ENCODE measurements at places on chromosomes 12 and 14.

GRCh38 chr12:109656743-109657142 is 56.9 kb upstream of the FAM222A start:
- no peak for DNase-seq

DNA sequence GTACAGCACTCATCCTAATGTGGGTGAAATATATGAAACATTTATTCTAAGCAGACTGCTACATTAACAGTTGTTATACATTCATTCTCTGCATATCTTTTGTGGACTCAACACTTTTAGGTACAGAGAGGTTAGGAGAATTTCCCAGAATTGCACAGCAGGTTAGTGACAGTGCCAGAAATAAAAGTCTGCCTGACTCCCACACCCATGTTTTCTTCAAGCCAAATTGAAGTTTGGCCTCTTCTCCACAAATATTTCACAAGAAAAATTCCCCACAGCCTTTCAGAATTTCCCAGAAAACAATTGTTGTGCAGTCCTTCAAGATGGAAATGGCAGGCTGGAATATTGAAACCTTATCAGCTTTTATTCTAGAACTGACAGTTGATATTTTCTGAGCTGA is 464.8 kb downstream of the RAD51B start:
- DNase-seq = no peak

GRCh38 chr12:3293446-3294161 is 197.4 kb upstream of the PRMT8 start:
- no peak for DNase-seq

DNA sequence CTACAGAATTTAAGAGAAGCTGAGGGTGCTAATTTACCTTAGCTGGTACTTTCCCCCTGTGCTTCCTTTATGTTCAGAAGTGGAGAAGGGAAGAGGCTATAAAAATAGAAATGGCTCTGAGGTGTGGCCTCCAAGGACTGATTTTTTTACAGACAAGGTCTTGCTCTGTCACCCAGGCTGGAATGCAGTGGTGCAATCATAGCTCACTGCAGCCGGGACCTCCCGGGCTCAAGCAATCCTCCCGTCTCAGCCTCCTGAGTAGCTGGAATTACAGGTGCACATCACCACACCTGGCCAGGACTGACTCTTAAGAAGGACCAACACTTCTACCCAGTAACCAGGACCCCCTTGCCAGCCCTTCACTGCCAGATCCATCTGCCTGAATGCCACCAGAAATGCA is 23.9 kb upstream of the NAP1L1 start:
- no peak for DNase-seq

DNA sequence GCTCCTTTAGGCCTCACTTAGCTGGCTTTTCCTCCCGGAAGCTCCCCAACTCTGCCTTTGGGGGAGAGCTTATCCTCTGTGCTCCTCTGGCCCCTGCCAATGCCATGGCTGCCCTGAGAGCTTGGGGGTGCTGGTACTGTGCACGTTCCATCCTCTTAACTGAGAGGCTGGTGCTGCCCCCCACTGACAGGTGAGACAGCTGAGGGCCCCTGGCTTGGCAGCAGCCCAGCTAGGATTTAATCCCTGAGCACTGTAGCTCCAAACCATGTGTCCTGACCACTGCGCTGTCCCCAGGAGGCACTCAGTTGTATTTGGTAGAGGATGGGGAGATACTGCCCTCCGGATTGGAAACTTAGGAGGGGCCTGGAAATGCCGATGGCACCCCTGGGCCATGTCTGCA is 46.1 kb downstream of the UBE3B start:
- DNase-seq = no peak

GRCh38 chr14:104140213-104140462 is 1.8 kb downstream of the KIF26A start:
- no peak for DNase-seq

DNA sequence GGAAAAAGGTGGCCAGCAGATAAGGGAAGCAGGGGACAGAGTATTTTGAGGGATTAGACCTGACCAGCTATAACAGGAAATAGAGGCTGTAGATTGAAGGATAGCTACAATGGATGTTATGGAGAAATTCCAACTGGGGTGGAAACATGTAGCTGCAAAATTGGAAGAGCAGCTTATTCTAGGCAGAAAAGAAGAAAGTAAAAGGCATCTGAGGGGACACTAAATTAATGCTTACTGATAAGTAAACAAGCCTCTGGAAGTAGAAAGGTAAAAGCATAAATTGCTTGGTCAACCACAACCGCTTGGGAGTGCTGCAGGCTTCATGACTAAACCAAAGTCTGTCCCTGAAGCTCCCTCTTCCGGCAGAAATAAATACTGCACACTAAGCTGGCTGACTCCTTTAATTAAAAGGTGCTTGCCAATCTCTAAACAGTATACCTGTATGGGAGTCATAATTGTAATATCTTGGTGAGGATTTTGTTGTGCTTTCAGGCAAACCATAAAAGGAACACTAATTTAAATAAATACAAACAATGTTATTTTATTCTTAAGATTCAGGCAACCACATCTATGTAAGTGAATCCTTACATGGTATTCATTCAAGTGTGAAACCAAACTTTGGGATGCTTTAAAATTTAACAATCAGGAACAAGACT is 7.7 kb downstream of the UBC start:
- DNase-seq = no peak

DNA sequence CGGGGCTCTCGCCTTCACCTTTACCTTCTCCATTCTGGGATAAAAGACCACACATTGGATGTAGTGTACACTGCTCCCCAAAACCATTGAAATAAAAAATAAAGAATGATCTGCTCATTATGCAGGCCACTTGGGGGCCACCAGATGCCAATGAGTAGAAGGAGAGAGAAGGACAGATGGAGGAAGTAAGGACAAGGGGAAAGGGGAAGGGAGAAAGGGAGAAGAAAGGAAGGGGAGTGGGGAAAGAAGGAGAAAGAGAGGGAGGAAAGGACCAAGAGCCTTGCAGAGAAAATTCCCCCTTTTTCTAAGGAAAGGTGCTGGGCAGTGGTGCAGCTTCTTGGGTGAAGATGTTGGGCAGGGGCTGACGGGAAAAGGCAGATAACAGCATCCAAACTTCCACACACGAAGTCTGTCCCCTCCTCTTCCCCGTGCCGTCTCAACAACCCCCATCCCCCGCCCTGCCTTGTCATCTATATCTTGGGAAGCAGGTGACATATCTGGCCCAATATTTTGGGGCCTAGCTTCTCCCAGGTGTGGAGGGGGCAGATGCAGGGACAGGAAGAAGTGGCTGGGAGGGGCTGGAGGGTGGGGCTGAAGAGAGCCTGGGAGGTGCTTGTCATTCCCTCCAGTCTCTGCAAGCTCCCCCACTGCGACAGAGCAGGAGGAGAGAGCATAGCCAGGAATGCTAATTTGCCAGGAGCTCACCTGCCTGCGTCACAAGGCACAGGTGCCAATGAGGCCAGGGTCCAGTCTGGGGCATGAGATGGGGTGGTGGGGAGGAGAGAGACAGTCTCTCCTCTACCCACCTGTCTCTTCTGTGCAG is 107.5 kb downstream of the SINHCAF start:
- no peak for DNase-seq

DNA sequence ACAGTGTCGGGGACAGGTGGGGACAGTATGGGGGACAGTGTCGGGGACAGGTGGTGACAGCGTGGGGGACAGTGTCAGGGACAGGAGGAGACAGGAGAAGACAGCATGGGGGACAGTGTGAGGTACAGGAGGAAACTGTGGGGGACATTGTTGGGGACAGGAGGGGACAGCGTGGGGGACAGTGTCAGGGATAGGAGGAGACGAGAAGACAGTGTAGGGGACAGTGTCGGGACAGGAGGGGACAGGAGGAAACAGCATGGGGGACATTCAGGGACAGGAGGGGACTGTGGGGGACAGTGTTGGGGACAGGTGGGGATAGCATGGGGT is 139.5 kb downstream of the TMEM121 start:
- DNase-seq = no peak

DNA sequence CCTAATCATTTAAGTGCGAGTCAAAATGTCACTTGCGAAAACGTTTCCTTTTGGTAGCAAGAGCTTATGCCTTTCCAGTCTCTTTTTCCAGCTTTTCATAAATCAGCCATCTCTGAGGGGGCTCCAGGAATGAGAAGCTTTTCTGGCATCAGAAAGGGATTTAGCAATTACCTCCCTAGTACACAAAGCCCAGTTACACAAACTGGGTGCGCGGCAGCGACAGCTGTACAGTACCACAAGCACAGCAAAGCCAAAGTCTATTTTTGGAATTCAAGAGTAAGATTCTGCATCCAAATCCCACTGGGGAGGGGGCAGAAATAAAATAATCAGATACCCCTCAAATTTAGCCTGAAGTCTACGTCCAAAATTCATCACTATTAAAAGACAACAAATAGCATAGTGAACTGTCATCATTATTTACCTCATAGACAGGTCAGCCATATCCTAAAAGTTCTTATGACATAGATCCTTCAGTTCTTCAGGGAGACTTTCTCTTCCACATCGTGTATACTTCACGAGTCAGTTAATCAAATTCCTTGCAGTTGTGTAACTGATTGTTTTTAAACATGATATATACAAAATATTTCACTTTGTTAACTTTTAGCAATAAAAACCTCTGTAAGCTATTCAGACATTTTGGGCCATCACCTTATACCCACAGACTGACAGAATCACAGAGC is 150.8 kb downstream of the TTC7B start:
- DNase-seq = no peak

DNA sequence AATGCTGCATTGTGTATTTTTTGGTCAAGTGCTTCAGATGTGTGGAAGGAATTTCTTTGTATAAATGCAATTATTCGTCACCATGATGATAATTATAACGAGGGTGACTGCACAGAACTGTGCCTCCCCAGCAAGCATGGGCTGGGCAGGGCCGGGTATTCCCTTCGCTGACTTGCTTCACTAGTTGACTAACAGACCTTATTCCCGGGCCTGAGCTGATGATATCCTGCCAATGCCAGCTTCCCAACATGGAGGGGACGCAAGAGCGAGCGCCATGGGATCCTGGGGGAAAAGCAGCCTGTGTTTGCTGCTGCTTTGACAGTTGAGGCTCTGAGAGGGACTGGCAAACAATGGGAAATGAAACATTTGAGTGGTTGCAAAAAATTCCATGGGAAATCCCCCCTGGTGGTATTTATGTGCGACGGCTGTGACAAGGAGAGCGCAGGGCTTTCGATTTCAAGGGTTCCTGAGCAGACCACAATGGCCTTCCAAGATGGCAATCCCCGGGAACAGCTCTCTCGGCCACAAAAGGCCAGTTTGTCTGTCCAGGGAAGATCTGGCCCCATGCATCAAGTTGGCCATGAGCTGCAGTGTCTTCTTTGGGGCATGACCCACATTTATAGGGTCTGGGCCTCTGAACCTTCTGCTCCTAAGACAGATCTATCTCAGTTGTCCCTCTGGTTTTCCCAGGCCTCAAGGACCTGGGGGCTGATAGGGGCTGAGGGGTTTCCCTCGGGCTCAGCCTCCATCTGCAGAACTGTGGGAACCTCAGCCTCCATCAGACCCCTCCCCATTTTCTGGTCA is 21.9 kb upstream of the MAP1LC3B2 start:
- DNase-seq = no peak

GRCh38 chr12:56877195-56878009 is 56.8 kb downstream of the SDR9C7 start:
- no peak for DNase-seq

GRCh38 chr12:65754744-65755595 is 69.3 kb upstream of the HMGA2 start:
- DNase-seq = no peak

- no peak for DNase-seq
Observed at GRCh38 chr14:31963587-31963986, 113.5 kb upstream of the ARHGAP5 start.

DNA sequence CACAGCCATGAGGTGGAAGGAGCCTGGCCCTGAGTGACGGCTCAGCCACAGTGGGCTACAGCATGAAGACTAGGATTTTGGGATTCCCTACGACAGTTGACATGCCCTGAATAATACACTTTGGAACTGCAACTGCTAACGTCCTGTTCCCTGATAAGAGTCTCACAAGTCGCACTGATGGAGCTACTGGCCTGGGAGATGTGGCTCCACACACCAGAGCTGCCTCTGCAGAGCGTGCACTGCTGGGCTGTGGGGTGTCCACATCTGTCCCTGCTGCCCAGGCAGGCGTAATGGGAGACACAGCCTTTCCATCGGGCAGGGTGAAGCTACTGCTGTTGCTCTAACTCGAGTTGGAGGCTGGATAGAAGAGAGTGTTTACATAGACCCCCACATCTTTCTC is 42.7 kb upstream of the RASSF3 start:
- no peak for DNase-seq

DNA sequence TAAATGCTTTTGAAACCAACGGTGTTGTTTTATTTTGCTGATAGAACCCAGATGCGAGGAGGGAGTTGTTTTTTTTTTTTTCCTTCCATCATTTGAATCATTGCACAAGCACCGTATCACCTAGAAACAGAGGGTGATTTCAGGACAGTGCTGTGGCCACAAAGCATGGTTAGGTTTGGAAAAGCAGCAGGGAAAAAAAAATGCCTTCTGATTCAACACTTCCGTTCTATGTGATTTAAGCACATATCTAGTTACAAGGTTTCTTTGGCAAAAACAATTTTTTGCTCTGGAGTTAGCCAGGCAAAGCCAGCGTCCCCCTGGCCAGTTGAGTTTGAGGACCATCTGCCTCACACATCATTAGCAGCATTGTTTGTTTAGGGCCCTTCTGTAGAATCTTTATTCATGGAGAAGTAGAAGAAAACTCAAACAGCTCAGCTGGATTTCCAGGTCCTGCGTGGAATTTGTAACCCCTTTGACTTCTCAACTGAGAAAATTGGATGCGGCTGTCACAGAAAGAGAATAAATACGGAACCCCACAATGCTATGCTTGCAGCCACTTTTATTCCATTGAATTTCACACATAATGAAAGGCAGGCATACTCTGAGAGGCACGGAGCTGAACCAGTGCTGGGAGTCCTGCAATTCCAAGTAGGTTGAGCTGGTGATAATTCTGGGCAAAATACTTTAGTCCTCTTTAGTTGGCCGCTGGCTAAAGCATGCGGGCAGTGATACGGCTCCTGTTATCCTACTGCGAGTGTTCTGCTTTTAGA is 17.0 kb upstream of the WNT5B start:
- DNase-seq = no peak

DNA sequence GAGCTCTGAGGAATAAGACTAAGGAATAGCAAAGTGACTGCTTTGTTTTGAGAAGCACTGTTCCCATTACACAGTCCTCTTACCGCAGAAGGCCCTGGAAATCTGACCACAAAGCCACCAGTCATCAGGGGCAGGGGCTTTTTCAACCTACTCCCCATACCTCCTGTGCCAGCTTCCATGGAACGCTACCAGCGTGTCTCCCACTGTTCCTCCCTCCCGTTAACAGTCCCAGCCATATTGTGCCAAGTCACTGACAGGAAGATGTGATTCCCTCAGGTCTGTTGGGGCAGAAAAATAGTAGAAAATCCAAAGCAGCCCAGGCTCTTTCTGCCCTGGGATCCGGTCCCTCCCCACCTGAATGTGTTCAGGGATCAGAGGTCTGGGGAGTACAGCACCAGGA is 46.6 kb upstream of the VPS33A start:
- DNase-seq = no peak

GRCh38 chr14:31051511-31051910 is 25.3 kb upstream of the STRN3 start:
- DNase-seq = no peak

DNA sequence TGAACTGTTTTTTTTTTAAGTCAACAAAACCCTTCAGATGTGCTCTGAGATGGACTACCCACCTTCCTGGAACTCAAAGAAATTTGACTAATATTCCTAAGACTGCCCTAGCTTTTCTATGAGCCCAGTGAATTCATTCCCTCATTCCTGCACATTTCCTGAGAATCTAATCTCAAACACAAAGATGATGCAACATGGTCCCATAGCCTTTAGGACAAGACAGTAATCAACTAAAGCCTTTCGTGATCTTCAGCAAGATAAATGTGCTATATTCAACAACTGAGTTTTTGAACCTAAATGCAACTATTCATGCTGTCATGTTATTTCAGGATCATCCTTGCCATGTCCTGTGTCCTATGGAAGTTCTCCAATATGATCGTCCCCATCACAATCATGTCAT is 5.0 kb downstream of the SETD3 start:
- no peak for DNase-seq

Measured in bone marrow (tissue), 2 donors.